ENCODE measurements at places on chromosomes 3 and 15.

GRCh38 chr3:180421221-180421620, 180.7 kb upstream of the TTC14 start:
- no peak for DNase-seq

GRCh38 chr3:167716920-167717319, 17.8 kb downstream of the PDCD10 start:
- no peak for DNase-seq

DNA sequence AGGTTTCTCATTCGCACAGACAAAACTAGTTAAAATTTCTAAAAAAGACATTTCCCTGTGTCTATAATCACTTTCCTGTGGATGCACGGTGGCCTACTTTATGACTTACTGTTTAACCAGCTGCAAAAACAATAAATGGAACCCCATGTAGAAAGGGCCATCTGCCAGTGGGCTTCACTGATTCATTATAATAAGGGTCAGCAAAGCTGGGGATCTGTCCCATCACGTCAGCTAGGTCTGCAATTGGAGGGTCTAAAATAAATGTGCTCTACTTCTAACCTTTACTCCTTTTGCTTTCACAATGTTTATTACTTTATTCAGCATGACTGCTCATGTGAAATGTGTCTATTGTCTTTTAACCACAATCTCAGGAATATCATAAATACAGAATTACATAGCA, 43.1 kb upstream of the NMD3 start:
- no peak for DNase-seq

DNA sequence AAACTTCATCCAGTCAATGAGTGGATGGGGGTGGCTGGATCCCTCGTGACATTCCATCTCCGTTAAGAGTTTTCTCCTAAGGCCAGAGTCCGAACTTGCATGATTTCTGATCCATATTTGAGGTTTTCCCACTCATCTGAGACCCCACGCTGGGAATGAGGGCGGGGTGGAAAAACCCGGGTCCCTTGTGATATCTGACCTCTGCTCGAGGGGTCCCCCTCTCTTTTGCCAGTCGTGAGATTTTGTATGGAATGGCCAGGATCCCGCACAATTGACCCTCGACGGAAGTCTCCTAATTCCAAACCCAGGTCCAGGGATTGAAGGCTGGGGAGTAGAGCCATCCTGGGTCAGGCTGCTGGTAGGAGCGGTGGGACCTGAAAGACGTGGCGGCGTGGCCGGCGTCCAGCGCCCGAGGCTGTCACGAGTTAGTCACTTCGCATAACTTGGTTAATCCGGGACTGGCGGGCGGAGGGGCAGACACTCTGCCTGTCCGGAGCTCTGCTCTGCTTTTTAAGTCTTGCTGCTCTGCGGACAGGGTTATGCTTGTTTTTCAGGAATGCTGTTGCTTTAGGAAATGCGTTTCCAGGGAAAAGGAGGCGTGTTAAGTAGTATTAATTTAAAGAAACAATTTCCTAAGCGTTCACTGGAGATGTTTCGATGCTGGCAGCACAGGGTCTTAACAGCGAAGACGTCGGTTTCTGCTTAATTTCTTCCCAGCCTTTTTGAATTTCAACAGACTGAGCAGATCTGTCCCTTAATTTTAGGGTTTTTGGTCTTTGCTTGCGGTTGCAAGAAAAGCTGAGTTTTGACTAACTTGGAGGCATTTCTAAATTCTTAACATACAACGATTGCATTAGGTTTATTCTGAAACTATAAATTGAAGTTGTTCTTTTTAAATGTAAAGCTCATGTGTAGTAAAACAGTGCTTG, 69.7 kb upstream of the LRRFIP2 start:
- no peak for DNase-seq

- no peak for DNase-seq
These were observed 684.3 kb upstream of the SGO1 start for GRCh38 chr3:20870106-20870899.

DNA sequence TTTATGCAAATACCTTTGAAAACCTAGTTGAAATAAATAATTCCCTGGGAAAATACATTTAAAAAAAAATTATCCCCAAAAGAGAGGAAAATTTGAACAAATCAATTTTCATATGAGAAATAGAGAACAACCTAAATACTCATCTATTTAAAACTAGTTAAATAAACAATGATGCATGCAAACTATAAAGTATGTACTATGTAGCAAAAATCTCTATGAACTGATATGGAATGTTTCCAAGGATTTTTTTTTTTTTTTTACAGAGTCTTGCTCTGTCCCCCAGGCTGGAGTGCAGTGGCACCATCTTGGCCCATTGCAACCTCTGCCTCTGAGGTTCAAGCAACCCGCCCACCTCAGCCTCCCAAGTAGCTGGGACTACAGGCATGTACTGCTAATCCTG, 27.2 kb upstream of the B3GALNT1 start:
- DNase-seq, result no peak

DNA sequence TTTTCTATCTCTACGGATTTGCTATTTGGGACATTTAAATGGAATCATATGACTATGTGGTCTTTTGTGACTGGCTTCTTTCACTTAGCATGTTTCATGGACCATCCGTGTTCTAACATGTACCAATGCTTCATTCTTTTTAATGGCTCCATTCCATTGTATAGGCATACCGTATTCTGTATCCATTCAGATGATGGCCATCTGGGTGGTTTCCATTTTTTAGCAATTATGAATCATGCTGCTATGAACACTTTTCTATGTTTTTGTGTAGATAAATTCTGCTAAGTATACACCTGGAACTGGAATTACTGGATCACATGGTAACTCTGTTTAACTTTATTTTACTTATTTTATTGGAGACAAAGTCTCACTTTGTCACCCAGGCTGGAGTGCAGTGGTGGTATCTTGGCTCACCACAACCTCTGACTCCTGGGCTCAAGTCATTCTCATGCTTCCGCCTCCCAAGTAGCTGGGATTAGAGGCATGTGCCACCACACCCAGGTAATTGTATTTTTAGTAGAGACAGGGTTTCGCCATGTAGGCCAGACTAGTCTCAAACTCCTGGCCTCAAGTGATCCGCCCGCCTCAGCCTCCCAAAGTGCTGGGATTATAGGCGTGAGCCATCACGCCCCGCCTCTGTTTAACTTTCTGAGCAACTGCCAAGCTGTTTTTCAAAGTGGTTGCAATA, 13.4 kb downstream of the UBP1 start:
- DNase-seq, result no peak

- DNase-seq, result no peak
These were observed 41.6 kb upstream of the TMEM87A start for GRCh38 chr15:42314818-42315217.

GRCh38 chr3:33646406-33646805, 71.6 kb downstream of the CLASP2 start:
- DNase-seq, result no peak

GRCh38 chr3:33339758-33340157, 62.5 kb downstream of the FBXL2 start:
- DNase-seq, result no peak

GRCh38 chr3:144865948-144866347, 894.3 kb downstream of the DIPK2A start:
- DNase-seq, result no peak

- DNase-seq, result no peak
These were observed 43.6 kb upstream of the CNOT10 start for GRCh38 chr3:32641356-32641755.

GRCh38 chr15:90035840-90036230, 34.7 kb downstream of the ZNF710 start:
- no peak for DNase-seq

GRCh38 chr15:40372981-40373380, 9.5 kb upstream of the KNSTRN start:
- DNase-seq, result no peak

GRCh38 chr3:115245438-115245837, 98.3 kb upstream of the ZBTB20 start:
- DNase-seq, result no peak

- DNase-seq, result no peak
These were observed 63.3 kb upstream of the GATM start for GRCh38 chr15:45441686-45442085.

- no peak for DNase-seq
These were observed 1.1 kb downstream of the ABHD14A start for GRCh38 chr3:51975852-51976549.

- no peak for DNase-seq
These were observed 562.9 kb upstream of the KCNMB2 start for GRCh38 chr3:177973241-177973840.

GRCh38 chr3:105425153-105425502, 58.4 kb downstream of the ALCAM start:
- no peak for DNase-seq

GRCh38 chr15:59335207-59335786, 37.4 kb downstream of the MYO1E start:
- DNase-seq, result no peak

DNA sequence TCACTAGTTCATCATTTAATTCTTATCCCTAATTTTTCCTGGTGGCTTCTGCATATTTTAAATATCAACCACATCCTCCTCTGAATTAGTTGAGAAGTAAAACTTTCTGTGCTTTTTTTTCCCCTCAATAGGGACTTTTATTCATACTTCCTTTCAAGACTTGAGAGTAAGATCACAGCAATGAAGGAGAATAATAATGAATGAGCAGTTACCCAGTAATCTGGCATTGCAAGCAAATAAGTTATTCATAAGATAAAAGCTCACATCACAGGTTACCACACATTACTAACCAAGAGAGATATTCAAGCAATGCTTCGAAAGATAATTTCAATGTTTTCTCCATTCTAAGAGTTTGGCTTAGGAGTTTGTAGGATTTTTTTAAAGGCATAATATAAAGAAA, 50.3 kb downstream of the BTLA start:
- no peak for DNase-seq

GRCh38 chr15:41501191-41501917, 7.7 kb downstream of the ITPKA start:
- DNase-seq, result no peak

GRCh38 chr3:164094546-164094945, 983.8 kb downstream of the SI start:
- no peak for DNase-seq

DNA sequence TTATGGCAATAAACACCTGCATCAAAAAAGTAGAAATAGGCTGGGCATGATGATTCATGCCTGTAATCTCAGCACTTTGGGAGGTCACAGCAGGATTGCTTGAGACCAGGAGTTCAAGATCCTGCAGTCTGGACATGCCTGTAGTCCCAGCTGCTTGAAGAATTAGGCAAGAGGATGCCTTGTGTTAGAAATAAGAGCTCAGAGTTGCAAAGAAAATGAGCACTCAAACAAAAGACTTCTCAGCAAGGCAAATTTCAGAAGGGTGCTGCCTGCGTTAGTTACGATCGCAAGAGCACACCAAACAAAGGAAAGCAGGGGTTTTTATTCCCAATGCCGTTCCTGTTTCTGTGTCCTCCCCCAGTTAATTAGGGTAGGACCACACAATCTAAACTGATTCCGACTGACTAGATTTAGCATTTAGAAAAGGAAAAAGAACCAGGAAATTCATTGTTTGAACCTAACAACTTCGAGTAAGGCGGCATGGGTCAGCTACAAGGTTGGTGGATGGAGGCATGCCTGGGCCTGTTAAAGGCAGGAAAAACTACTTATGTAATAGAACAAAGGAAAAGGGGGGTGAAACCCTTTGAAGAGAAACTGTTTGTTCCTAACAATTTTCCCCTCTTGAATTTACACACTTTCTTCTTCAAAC, 55.5 kb downstream of the DLG1 start:
- DNase-seq, result no peak

DNA sequence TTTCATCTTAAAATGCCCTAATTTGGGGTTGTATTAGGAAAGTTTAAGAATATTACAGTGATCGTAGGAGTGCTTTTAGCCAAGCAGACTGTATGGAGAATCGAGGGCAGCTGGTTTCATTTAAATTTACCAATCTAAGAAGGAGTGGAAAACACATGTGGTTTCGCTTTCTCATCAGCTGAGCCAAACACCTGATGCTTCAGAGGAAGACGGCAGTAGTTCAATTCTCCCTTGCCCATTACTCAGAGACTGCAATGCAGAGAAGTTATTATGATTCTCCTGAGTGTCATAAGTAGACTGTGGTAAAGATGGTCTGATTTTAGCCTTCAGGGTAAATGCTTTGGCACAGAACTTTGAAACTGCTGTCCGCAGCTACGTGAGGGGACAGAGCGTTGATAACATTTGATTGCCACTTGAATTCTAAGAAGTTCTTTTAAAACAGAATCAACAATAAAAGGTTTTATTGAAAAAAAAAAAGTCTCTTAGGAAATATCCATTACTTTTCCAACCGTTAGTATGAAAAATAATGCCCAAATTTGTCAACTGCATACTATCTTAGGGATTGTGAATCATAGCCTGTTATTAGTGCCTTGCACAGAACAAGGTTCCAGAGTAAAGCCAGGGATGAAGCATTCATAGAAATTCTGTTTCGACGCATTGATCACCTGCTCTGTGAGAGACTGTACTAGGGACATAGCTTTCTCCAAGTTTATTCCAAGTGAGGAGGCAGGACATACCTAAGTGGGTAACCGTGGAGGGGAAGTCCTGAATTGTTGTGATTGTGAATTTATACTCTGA, 25.6 kb downstream of the LYSMD4 start:
- no peak for DNase-seq

- DNase-seq, result no peak
These were observed 494.1 kb upstream of the DPH6 start for GRCh38 chr15:36039996-36040572.

GRCh38 chr3:153349108-153349499, 187.1 kb downstream of the RAP2B start:
- DNase-seq, result no peak

DNA sequence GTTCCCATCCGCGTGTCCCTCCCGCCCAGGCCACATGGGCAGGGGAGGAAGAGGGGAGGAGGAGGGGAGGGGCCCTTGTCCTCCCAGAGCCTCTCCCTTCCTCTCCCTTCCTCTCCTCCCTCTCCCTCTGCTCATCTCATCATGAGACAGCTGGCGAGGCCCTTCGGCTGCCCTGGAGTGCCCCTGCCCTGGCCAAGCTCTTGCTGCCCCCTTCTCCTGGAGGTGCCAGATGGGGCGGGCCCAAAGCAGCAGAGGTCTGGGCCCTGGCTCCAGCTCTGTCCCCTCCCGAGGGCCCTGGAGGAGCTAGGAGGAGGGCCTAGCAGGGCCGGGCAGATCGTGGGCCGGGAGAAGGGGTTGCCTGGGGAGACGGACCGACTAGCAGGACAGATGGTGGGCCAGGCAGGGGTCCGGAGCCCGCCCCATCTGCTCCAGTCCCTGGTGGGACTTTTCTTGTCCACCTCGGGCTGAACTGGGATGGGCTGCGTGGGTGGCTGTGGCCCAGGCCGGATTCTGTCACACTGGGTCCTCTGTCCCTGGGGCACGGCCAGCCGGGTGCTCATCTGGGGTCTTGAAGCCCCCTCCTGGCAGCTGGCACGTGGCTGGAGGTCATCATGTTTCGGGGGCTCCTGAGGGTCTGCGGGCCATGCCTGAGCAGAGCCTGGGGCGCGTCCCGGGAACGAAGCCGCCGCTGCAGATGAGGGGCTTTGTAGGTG, 183.4 kb downstream of the GOLGA6L6 start:
- no peak for DNase-seq

- DNase-seq, result no peak
These were observed 40.7 kb downstream of the MYRIP start for GRCh38 chr3:39849992-39850715.
